ENCODE measurements at places on chromosomes 7 and 10. TPM values are rescaled to one million over a fixed set of nuclear protein-coding genes. Genes with fewer than 3 reads are reported as not detected.

DNA sequence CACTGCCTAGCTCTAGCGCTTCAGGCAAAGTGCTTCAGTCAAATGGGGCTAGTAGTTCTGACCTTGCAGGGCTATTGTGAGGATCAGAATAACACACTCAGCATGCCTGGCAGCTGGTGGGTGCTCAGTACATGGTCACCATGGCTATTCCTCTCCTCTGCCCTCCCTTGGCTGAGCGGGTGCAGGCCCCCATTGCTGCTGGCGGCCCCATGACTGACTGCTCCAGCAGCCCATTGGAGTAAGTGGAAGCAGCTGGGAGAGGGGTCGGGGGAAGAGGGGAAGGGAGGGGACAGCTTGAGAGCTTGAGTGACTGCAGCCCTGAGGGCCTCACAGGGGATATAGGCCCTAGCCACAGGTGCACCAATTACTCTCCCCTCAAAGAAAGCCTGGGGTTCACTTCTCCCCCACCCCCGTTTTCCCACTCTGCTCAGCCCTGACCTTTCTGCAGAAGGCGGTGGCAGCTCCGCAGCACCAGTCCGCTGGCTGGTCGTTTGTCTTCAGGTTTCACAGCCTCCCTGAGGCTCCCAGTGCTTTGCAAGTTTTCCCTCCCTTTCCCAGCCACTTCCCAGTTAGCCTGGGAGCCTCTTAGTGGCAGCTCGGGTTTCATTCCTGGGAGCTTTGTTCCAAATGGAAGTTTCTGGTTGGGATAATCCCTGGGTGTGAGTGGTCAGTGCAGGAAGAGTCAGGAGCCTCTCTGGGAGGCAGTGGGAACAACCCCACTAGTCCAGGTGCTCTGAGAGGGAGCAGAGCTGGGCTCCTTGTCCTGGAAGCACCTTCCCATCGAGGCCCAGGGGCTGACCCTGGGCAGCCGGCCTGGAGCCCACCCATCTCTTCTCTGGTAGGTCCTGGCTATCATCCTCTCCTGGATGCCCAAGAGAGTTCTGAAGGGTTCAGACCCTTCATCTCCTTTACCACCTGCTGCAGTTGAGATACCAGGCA, 16.3 kb downstream of the FGF8 start:
- no peak for DNase-seq

DNA sequence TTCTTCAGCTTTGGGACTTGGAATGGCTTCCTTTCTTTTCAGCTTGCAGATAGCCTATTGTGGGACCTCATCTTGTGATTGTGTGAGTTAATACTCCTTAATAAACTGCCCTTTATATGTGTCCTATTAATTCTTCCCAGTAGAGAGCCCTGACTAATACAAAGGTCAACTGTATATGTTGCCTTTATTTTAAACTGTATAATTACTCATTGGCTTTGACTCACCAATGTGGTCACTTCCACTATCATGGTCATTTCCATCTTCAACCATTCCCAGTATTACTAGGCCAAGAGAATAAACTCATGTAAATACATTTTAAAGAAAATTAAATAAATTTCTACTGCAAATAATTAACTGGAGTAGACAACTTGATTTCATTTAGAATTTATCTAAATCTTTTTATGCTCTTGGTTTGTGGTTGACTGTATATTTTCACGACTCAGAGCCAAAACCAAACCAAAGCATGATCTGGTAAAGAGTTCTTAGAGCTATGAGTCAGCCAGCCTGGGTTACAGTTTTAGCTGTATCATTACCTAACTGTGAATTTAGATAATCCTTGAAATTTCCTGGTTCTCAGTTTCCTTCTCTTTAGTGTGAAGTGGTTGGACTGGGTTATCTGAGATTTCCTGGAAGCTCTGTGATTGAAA, 188.4 kb downstream of the PPP1R3A start:
- no peak for DNase-seq

GRCh38 chr7:100546129-100546925, 7.3 kb downstream of the AGFG2 start:
- DNase-seq: peak; percentile 36

DNA sequence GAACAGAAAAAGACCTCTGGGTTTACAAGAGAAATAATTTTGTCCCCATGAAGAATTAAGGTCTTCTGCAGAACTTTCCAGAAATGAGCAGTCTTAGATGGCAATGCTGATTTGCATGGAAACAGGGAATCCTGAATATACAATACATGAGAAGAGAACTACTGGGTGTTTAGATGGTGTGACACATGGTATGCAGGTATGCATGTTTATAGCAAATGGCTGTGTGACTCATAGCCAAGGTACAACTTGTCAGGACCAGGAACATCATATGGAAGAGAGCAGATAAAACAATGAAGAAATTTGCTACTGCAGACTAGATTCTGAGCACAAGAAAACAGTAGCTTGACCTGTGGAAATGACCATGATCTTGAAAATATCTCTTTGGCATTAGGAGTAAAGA, 907.8 kb downstream of the GATA3 start:
- DNase-seq: no peak

DNA sequence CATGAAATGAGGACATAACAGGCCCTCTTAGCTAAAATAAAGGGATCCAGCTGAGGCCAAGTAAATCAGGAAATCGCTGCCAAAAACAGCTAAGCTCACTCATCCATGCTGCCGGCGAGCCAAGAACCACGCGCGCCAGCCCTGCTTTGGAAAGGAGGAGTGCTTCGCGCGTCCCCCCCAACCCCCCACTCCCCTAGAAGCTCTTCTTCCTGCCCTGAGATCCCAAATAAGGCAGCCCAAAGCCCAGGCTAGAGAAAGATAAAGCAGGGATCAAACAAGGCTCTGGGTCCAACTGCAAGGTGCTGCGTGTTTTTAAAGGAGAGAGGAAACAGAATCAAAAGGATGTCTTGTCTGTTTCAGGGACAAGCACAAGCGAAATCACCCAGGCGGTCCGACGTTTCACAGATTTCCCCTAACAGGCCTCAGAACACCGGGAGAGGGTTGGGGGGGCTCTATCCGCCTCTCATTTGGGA, 168.3 kb upstream of the AUTS2 start:
- no peak for DNase-seq

DNA sequence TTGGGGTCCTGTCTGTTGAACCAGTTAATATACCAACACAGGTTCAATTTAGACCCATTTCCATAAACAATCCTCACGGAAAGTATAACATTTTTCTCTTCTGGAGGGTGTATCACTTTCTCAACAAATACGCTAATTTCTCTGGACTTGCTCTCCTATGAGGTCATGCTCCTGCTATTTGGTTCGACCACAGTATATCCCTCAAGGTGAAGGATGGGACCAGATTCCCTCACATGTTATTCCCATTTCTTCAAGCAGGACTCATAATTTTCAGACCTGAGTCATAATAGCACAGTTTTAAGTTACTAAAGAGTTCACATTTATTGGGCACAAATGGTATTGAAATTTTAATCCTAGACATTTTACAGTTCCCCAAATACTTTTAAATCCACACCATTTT, 57.2 kb downstream of the ADAM12 start:
- no peak for DNase-seq

DNA sequence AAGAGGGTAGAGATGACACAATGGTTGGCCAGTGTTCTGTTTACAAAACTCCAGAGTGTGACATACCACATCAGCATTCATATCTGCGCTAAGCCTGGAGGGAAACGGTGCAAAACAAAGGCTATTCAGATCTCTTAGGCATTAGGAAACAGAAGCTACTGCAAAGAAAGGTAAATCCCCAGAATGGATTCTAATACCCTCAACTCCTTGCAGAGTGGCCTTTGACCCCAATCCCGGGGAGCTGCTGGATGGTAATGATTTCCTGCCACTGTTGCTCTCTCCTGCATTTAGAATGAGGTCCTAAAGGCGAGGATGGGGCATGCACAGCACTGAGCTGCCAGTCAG, 65.2 kb downstream of the AOAH start:
- DNase-seq: no peak

Gene SPDYE2B
- not detected for polyA plus RNA-seq

Gene ACSL5
- 74.8 TPM for polyA plus RNA-seq

Gene SPDYE1
- polyA plus RNA-seq: 0.17 TPM

Gene KDM7A
- 4.9 TPM for polyA plus RNA-seq

Gene CPVL
- 1.3 TPM for polyA plus RNA-seq

Gene MUC3A
- polyA plus RNA-seq: not detected

Gene PVRIG
- 126 TPM for polyA plus RNA-seq

Gene NKX6-2
- 0.82 TPM for polyA plus RNA-seq
